Inflammatory macrophage treated with lipopolysaccharide for 1 hour (primary cell): ENCODE measurements at places on chromosomes 5 and 9.
A peak's percentile ranks its signal among the peaks of the same experiment; 100 is the strongest.

GRCh38 chr5:154732212-154732611 lies 23.0 kb upstream of the LARP1 start:
- no peak for DNase-seq

- no peak for DNase-seq
Measured at GRCh38 chr9:18022642-18023041, 443.8 kb downstream of the SH3GL2 start.

DNA sequence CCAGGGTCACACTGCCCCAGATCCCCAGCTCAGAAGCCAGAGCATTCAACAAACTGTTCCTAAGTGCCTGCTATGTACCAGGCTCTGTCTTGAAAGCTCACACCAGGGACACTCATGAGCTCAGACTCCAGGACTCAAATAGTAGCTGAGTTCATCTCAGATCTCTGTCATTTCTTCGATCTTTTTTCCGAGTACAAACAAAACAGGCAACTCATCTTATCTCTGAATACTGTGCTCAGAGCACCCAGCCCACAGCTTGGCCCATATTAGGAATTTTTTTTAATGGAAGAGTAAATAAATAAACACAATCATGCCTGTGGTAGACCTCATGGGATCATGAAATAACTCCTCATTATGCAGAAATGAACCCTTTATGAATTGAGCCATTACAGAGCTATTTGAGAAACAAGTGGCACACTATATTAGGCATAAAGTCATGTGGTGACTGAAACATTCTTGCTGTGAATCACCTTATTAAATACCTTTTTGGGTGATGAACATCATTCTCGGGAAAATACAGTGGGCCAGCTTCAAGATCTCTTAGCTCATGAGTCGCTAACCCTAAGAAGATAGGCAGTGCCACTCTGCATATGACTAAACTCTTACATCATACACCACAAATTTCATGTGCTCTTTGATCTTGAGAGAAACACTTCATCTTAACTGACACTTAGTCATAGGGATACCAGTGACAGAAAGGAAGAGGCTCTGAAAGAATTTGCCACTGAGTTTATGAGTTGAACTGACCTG lies 9.9 kb downstream of the SH3RF2 start:
- DNase-seq: peak; percentile 79

DNA sequence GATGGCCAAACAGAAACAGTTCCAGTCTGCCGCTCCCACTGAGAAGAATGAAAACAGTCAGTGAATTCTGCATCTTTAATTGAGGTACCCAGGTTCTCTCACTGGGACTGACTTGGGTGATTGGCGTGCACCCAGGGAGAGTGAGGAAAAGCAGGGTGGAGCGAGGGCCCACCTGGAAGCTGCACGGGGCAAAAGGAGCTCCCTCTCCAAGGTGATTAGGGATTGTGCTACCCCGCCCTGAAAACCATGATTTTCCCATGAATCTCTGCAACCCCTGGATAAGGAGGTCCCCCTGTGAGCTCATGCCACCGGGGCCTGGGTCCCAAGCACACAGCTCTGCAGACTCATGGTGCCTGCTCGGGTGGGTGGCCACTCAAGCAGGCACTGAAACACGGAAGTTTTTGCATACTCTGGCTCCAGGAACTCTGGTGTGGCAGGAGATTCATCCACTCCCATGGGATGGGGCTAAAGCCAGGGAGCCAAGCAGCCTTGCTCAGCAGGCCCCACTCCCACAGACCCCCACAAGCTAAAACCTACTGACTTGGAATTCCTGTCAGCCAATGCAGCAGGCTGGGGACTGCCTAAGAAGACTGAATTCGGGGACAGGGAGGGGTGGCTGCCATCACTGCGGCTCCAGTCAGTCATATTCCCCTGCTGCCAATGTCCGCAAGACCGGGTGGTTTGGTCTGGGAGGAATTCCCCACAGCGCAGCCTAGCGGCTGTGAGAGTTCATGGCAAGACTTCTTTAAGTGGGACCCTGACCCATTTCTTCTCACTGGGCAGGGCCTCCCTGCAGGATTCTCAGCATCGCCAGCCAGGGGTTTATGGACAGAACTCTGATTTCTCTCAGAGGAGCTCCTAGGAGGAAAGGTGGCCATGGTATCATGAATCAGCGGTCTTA lies 652.2 kb upstream of the RGMB start:
- DNase-seq: no peak

GRCh38 chr5:66933066-66933465 lies 263.5 kb downstream of the CD180 start:
- DNase-seq: no peak

GRCh38 chr5:134029156-134029555 lies 24.4 kb upstream of the VDAC1 start:
- DNase-seq: peak; percentile 48

DNA sequence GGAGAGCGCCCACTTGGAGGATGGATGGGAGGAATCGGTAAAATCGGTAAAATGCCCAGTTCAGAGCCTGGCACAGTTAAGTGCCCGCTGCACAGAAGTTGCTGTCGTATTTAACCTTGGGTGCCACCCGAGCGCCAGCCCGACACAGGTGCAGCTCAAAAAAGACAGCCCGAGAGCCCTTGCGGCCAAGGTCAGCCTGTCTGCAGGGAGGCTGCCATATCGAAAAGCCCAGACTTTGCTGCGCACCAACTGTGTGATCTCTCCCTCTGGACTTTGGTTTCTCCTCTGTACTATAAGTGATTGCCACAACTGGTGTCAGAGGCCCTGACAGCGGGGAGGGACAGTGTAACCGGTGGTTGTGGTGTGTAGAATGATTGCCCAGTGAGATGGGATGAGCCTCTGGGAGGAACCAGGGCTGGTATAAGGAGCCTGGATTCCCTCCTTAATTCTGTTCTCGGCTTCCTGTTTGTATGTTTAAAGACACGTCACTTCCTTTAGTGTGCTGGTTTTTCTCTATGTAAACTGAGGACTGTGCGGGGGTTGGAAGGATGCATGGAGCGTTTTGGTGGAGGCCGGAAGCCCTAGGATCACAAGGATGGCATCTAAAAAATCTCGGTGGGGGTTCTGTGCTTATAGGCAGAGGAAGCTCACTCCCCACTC lies 792 bp downstream of the NTMT1 start:
- no peak for DNase-seq

DNA sequence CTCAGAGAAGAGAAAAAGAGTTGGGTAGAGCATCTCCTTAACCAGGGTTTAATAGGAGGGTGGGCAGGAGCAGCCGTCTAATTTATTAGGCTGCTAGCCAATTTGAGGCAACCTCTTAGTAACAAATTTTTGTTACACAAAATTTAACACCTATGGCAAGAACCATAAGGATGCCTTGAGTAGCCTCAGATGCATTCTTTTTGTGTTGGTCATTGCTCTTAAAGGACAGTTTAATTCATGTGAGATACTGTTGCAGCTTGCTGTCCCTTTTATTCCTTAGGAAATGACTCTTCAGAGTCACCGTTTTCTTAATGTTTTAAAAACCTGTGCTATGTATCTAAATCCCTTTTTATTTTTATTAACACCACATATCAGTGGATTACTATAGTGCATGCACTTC lies 255.1 kb downstream of the MAST4 start:
- DNase-seq: no peak
